AG10803 (cell line): ENCODE measurements at places on chromosomes 2 and 18.

GRCh38 chr2:39640681-39641080, 25.0 kb upstream of the TMEM178A start:
- no peak for DNase-seq

DNA sequence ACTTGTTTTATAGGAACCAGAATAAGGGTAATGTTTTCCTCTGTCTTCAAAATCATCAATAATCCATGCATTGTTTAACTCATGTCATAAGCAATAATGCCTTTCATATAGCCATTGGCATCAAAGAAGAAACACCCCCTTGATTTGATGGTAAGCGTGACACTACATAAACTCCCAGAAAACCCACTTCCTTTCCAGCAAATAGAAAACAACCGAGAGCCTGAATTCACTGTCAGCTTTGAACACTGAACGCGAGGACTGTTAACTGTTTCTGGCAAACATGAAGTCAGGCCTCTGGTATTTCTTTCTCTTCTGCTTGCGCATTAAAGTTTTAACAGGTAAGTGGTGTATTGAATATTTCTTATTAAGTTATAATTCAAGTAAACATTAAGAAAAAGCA, at the start of gene ICOS:
Gene ICOS (plus strand): TSS at position 229 of the 400 bp plus-strand sequence. CDS start 52 bp downstream, at position 281.
- no peak for DNase-seq

DNA sequence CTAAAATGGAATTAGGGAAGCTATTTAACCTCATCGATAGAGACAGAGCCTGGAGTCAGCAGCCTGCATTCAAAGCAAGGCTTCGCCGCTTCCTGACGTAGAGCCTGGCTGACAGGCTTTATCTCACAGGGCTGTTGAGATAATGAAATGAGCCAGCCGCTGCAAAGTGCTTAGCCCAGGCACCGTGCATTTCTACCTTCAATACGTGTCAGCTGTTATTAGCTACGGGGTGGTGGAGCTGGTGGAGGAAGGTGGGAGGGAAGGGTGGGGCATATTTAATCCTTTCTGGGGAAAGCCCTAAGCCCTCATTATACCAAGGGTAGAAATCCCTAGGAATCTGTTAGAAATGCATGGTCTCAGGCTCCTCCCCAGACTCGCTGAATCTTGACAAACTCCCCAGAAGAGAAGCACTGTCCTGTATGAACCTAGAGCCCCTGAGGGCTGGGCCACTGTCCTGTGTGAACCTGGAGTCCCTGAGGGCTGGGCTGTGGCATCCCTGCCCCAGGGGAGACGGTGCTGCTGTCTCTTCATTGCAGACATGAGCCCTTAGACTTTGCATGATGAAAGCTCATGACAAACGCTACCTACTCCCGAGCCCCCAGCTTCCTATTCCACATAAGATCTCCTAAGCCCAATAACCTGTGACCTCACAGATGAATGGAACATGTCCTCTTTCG, 72.4 kb downstream of the ALPK2 start:
- no peak for DNase-seq

- peak; percentile 95 for DNase-seq
Observed at GRCh38 chr2:70086838-70087701, at the start of gene PCBP1. Gene PCBP1 (plus strand): TSS chr2:70087477. CDS start chr2:70087744, 267 bp downstream.

GRCh38 chr2:8786463-8786862, 51.0 kb downstream of the KIDINS220 start:
- DNase-seq = no peak

DNA sequence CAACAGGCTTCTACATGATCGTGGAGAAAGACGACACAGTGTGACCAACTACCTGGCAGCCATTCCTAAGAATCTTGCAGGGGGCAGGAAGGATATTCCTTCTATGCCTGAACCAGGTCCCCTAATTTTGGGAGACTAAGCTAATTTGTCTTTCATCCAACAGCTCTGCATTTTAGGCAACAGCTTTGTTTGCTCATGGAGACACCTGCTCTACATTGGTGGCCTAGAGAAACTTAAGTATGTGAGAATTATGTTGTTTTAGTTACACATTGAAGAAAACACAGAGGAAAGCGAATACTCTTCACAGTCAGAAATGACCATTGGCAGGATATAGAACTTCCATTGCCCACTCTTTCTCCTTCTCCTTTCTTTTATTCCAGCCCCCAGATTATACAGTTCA, 75.2 kb downstream of the ASXL3 start:
- no peak for DNase-seq

GRCh38 chr2:42169874-42170521, 845 bp downstream of the EML4 start:
- DNase-seq = peak; percentile 9

GRCh38 chr2:232387451-232388171, 9.1 kb downstream of the ALPP start:
- no peak for DNase-seq
